Activated naive CD4-positive, alpha-beta T cell (primary cell): ENCODE measurements at places on chromosomes 12 and 14.

- DNase-seq, result no peak
Measured at GRCh38 chr12:48787791-48788523, 932 bp downstream of the ADCY6 start.

DNA sequence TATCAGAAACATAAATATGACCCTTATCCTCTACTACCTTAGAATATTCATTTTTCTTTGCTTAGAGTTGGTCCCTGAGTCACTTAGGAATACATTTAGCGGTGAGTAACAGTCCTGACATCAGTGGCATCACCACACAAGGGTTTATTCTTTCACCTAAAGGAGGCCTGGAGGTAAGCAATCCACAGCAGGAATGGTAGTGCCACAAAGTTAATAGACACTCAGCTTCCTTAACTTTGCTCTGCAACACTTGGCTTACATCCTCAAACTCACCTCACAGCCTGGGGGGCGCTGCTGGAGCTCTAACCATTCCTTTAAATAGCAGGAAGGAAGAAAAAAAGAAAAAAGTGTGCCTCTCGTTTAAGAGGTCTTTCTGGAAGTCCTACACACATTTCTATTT lies 29.1 kb downstream of the BBOF1 start:
- no peak for DNase-seq

DNA sequence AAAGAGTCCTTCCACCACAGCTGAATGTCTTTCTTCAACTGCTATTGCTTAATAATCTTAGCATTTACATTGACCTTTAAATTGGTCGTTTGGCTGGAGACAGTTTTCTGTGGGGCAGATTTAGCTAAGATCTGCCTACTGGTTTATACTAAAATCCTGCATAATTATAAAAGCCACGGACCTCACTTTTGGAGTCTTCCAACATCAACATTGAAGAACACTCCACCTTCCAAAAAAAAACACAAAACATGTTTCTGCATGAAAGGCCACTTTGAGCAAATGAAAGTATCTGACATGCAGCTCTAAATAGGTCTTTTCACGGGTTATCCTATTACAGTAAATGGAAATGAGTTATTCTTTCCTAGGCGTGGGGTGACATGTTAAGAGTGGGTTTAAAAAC lies 57.0 kb upstream of the KRR1 start:
- no peak for DNase-seq

DNA sequence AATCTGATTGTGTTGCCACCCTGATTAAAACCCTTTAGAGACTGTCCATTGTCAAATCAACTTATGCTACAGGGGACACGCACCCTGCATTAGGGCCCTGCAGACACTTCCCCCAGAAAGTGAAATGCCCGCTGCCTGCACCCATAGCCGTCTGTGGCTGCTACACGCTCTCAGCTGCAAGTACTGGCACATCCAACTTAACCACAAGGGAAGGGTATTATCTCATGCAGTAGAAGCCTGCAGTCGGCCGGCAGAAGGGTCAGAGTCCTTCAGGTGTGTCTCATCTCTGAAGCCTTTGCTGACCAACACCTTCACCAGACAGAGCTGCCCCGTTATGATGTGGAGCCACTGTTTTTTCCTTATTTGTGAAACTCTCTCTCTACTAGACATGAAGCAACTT lies 20.8 kb downstream of the CFAP251 start:
- DNase-seq, result no peak

- DNase-seq, result peak; percentile 33
Measured at GRCh38 chr12:6563448-6564050, 4.5 kb downstream of the NOP2 start.

GRCh38 chr12:57208631-57209282 lies 7.8 kb upstream of the NXPH4 start:
- DNase-seq, result no peak

DNA sequence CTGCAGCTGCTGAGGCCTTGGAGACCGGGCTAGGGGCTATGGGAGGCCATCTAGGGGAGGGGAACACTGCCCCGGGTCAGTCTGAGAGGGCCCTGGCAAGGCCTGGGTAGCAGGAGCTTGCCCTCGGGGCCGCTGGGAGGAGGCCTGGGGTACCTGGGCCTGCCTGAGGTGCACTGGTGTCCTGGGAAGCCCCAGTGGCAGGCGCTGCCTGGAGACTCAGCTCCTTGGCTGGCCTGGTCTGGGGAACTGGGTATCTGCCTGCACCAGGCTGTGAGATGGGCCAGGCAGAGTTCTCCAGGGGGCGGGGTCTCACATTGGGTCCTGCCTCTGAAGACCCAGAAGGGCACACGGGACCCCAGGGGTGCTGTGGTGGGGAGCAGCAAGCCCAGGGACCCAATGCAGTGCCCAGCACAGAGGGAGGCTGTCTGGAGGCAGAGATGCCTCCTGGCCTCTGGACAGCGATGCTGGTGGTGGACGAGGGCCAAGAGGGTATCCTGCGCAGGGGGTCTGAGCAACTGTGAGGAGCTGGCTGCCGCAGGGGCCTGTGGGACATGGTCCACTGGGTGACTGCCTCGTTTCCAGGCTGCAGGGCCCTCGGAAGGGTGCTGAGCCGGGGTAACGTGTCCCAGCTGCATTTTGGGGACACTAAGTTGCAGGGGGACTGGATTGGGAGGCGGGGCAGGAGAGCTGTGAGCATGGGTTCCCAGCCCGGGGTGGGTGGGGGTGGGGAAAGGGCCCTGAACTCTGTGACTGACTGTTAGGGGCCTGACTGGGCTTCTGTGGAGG lies 7.4 kb upstream of the MTA1 start:
- no peak for DNase-seq

DNA sequence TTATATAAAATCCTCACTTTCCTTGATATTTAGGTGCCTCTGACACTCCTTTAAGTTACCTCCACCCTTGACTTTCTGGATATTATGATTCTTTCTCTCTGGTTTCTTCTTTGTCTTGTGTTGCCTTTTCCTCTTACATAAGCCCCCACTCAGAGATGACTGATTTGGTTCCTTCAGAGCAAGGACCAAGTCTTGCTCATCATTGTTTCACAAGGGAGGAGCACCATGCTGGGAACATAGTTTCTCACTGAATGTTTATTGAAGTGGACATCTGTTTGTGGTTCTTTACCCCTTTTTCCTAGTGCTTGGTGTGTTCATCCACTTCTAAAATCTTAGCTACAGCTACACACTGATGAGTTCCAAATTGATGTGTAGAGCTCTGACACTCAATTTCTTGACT lies 161.3 kb upstream of the PTPRQ start:
- no peak for DNase-seq

GRCh38 chr12:6074979-6075585 lies 49.4 kb downstream of the VWF start:
- DNase-seq, result no peak

DNA sequence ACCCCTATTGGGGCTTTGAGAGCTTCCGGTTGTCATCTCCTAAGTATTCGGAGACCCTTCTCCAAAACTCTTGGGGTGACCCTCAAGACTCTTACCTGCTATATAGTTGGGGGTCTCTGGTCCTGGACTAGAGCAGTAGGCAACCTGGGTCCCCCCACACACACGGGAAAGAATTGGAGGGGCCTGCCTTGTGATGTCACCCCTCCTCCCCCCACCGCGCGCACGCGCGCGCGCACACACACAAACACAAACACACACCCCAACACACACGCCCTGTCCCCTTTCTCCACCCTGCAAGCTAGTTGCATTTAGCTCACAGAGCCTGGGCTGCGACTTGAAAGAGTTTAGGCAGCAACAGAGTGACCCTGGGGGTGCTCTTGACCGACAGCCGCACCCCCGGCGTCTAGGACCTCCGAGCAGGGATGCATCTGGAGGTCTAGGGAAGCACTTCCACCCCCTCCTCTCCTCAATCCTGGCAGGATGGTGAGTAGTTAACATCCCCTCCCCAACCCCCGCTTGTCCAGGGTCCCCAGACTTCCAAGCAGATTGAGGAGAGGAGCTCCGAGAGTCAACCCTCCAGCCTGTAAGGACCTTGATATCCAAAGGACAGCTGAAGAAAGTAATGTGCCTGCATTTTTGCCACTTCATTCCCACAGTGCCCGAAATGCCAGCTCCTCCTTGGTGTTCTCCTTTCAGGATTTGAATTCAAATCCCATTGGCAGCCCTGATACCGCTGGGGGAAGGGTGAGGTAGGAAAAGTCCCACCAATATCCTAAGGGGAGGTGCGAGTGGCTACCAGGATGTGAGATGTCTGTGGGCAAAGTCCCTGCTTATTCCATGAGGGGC lies 1.4 kb upstream of the DNAJC14 start:
- peak; percentile 51 for DNase-seq

- DNase-seq, result no peak
Measured at GRCh38 chr14:54550514-54550913, 16.4 kb upstream of the SAMD4A start.

DNA sequence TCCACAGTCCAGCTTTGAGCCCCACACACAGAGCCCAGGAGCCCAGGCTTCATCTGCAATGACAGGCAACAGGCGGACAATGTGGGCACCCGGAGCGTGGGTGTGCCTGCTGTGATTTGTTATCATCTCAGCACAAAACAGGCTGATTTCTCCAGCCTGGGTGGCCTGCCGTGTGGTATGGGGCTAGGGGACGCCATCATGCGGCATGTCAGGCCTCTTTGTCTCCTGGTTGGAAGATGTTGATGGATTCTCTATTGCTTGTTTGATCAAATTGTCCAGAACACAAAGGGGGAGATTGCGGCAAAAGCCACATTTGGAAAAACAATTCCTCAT lies 147.1 kb downstream of the KIF26A start:
- DNase-seq, result no peak

DNA sequence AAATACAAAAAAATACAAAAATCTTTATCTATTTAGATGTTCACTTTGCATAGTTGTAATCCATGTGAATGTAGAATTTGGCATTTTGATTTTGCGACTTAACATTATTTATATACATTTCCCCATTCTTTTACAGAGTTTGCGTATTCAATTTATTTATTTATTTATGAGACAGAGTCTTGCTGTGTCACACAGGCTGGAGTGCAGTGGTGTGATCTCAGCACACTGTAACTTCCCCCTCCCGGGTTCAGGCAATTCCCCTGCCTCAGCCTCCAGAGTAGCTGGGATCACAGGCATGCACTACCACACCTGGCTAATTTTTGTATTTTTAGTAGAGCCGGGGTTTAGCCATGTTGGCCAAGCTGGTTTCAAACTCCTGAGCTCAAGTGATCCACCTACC lies 25.3 kb upstream of the STRN3 start:
- no peak for DNase-seq

GRCh38 chr12:92927055-92927435 lies 2.0 kb downstream of the EEA1 start:
- DNase-seq, result no peak

- DNase-seq, result no peak
Measured at GRCh38 chr12:59067083-59067482, 146.8 kb upstream of the LRIG3 start.

DNA sequence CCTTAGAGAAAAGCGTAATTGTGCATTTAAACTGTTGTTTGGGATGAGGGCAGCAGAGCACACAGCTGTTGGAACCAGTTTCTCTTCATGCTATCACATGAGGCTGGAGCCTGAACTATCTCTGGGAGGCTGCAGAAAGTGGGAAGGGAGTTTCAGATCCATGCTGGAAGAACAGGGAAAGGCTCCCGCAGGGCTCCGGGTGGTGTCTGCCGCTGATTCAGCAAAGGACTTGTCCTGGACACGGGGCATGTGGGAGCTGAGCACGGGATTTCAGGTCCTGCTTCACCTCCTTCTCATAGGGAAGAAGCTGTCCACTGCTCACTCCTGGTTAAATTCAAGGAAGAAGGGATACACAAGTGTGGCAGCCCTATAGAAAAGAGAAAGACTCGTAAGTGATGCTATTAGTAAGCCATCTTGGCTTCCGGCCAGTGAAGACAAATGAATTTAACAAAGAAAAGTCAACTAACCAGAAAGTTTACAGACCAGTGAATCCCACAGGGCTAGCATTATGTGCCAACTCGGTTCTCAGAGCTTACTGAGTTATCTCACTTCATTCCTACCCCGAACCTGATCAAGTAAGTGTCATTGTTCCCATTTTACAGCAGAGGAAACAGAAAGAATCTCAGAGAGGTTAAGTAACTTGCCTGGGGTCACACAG lies 6.7 kb upstream of the FZD10 start:
- DNase-seq, result no peak

GRCh38 chr12:75581515-75581914 lies 70.1 kb upstream of the KRR1 start:
- no peak for DNase-seq

GRCh38 chr12:130945786-130946492 lies 7.8 kb upstream of the ADGRD1 start:
- DNase-seq, result no peak

DNA sequence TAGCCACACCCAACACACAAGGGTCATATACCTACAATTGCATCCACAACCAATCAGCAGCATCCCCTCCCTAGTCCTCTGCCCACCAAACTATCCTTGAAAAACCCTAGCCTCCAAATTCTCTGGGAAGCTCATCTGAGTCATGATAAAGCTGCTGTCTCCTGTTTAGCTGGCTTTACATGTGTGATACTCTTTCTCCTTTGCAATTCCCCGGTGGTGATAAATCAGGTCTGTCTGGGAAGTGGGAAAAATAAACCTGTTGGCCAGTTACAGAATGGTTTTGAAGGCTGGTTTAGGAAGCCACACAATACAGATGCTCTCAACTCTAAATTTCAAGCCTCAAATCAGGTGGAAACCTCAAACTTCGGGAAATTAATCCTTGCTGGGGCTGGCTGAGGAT lies 41.9 kb downstream of the TMEM132D start:
- DNase-seq, result no peak

- no peak for DNase-seq
Measured at GRCh38 chr12:124953689-124954405, 35.1 kb downstream of the DHX37 start.

- no peak for DNase-seq
Measured at GRCh38 chr14:64722842-64723447, 18.7 kb downstream of the PLEKHG3 start.

DNA sequence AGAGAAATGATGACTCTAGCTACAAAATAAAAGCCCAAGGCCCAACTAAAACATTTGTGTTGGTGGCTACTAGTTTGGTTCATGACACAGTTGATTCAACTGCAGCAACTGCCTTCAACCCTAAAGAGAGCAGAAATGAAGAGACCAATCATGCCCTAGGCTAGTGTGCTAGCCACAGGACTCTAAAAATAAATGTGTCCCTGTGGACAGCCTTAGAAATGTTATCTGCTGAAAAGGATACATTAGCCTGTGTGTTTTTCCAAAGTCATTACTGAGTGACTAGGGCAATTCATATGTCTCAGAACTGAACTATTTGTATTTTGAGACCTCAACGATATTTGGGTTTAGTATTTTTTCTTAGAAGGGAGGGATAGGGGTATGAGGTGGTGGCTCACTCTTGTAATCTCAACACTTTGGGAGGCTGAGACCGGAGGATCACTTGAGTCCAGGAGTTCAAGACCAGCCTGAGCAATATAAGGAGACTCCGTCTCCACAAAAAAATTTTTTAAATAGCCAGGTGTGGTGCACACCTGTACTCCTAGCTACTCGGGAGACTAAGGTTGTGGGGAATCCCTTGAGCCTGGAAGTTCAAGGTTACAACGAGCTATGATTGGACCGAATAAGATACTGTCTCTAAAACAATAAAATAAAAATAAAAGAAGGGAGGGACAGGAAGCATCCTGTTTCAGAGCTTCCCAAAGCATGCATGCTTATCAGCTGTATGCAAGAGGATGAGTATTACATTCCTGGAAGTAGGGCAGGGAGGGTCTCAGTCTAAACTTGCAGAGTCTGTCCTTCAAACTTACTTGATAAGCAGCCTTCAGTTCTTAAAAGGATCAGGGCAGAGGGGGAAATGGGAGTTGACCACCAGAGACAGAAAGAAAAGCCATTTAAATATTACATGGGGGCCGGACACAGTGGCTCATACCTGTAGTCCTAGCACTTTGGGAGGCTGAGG lies 29.6 kb upstream of the NAP1L1 start:
- DNase-seq, result no peak
